T-cell (primary cell): ENCODE measurements at places on chromosomes 3 and 15.

GRCh38 chr3:167394003-167394402 lies 13.9 kb upstream of the ZBBX start:
- DNase-seq: no peak

DNA sequence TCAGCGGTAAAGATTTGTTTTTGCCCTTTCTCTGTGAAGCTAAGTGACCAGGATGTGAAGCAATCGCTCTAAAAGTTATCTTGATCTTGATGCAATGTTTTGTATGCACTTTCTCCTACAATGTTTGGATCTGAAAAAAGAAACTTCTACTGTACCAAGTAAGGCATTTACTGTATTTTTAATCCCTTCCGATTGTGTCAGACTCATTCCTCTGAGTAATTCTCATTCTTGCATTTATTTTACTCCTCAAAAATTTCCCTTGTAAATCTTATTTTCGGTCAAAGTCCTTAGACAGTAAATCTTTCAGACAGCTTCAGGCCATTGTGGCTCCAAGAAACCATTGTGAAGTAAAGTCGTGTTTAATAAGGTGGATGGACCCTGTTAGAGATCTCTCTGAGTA lies 141.9 kb downstream of the TP63 start:
- no peak for DNase-seq

GRCh38 chr15:82980981-82981380 lies 5.0 kb upstream of the RAMAC start:
- DNase-seq: no peak

DNA sequence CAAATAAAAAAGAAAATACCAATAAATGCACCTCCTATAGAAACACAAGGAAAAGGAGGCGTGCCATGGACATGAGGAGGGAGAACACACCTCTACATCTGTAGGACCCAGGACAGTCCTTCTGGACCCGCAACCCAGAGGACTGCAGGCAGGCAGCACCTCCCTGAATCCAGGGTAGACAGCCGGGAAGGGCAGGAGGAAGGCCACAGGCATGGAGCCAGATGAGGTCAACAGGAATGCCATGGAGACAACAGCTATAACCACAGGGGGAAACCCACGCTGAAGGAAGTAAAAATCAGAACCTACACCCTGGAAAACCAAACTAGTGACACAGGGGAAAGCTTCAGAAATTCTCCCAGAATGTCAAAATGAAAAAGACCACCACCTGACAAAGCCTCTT lies 248.8 kb upstream of the NSMCE3 start:
- no peak for DNase-seq

- no peak for DNase-seq
These were observed 13.3 kb upstream of the OR5K1 start for GRCh38 chr3:98449606-98450193.

- no peak for DNase-seq
These were observed 31.3 kb downstream of the CD200 start for GRCh38 chr3:112364291-112364690.

DNA sequence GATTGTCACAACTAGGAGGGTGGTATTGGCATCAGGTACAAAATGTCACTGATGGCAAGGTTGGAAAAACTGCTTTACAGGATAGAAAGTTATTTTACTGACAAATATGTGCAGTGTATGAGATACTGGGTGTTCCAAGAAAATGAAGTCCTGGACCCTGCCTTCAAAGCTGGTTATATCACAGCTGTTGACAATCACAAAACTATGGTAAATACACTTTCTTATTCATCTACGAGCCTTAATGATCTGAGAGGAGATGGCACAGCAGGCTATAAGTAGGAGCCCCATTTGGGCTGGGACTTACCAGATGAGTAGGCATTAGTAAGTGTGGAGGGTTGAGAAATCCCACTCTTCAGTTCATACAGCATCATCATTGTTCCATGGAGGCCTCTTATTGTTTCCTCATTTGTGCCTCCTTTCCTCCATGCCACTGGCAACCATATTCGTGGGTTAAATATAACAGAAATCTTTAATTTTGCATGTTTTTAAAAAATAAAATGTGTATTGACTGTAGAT lies 66.9 kb downstream of the CMTM8 start:
- no peak for DNase-seq

- DNase-seq: no peak
These were observed 67.3 kb downstream of the PTPRG start for GRCh38 chr3:61628636-61629035.

DNA sequence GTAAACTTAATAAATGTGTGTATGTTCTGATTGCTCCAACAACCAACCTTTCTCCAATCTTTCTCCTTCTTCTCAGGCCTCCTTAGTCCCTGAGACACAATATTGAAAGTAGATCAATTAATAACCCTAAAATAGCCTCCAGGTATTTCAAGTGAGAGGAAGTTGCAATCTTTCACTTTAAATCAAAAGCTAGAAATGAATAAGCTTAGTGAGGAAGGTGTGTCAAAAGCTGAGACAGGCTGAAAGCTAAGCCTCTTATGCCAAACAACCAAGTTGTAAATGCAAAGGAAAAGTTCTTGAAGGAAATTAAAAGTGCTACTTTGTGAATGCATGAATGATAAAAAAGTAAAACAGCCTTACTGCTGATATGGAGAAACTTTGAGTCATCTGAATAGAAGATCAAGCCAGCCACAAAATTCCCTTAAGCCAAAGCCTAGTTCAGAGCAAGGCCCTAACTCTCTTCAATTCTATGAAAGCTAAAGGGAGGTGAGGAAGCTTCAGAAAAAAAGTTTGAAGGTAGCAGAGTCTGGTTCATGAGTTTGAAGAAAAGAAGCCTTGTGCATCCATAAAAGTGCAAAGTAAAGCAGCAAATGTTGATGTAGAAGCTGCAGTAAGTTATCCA lies 38.6 kb downstream of the CCDC80 start:
- DNase-seq: no peak
